Motor neuron (in vitro differentiated cells): ENCODE measurements at places on chromosomes 3 and 15.

- ATAC-seq = no peak
Measured at GRCh38 chr3:183448369-183449128, 20.1 kb upstream of the MCF2L2 start.

- ATAC-seq = no peak
Measured at GRCh38 chr3:112860898-112861297, 14.2 kb upstream of the CD200R1L start.

DNA sequence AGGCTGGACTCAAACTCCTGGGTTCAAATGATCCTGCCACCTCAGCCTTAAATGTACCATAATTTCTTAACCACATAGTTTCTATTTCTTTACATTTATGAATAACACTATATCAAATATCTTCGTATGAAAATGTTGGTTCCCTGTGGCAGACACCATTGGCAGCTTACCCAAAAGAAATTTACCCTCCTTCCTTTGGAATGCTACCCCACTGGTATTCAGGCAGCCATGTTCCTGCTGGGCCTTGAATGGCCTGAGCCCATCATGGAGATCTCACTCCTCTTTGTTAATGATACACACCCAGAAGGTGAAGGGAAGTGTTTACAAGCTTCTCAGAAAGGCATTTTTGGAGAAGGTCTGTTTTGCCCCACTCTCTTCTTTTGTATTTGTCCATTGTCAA lies 94.3 kb upstream of the RNF7 start:
- ATAC-seq = no peak

- no peak for ATAC-seq
Measured at GRCh38 chr3:42001777-42002176, 39.9 kb upstream of the ULK4 start.

- peak; percentile 67 for ATAC-seq
Measured at GRCh38 chr15:47409600-47409999, 307.7 kb upstream of the SEMA6D start.
